ENCODE measurements at places on chromosomes 3 and 15.

DNA sequence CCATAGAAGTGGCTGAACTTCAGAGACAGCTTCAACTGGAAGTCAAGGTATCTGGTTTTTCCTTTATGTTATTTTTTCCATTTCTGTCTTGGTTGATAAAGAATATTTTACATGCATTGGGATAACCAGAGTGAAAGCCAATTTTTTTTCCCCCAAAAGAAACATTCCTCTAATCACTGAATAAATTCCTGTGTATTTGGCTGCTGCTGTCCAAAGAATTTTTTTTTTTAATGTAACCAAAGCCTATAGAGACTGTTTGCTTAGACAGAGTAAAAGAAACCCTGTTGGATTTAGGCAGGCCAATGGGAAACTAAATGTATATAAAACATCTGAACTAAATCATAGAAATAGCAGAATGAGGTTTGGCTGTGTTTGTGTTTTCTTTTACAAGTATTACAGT, 75.2 kb downstream of the CGNL1 start:
- DNase-seq = no peak

GRCh38 chr3:132867956-132868355, 145.7 kb upstream of the NPHP3 start:
- DNase-seq = no peak

GRCh38 chr3:105674437-105675065, 194.3 kb downstream of the CBLB start:
- DNase-seq = no peak

DNA sequence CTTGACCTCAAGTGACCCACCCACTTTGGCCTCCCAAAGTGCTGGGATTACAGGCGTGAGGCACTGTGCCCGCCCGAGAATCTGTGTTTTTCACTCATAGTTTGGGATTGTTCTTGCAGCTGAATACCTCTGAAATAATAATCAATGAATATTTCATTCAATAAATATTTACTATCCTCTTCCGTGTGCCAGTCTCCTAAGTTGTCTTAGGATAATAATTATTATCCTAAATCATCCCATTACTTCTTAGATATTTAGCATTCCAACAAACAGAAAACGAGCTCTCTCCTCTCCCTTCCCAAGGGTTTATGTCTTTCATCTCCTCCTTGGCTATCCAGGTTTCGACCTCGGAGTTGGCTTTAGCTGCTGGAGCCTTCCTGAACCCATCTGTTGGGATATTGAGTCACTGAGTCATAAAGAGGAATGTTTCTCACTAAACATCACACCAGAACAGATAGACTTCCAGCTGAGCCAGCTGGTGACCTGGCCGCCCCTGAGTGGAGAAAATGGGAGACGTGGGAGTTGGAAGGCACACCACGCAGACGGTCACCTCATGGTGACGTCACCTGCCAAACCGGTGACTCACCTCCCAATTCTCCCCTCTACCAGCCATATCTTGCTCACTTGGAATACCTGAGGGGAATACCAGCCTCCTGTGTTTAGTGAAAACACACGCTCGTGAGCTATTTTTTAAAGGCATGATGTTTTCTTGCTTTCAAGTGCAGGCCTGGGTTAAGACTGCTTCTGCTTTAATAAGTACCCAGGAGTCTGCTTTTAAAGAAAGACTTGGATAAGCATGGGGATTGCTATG, 43.9 kb downstream of the BHLHE40 start:
- DNase-seq = peak; percentile 90

DNA sequence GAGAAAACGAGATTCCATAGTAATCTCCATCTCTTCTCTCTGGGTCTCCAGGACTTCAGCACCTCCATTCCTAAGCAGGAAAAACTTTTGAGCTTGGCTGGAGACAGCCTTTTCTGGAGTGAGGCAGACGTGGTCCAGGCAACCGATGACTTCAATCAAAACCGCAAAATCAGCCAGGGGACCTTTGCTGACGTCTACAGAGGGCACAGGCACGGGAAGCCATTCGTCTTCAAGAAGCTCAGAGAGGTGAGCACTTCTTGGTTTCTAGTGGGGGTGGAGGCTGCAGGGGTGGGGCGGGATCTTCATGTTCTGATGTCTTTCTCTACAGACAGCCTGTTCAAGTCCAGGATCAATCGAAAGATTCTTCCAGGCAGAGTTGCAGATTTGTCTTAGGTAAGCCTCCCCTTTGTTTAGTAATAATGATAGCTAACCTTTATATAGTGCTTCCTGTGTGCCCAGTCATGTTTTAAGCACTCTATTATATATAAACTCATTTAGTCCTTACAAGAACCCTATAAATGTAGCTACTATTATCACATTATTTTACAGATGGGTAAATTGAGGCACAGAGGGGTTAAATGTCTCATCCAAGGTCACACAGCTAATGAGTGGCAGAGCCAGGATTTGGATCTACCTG, 35.0 kb upstream of the TATDN2 start:
- no peak for DNase-seq

DNA sequence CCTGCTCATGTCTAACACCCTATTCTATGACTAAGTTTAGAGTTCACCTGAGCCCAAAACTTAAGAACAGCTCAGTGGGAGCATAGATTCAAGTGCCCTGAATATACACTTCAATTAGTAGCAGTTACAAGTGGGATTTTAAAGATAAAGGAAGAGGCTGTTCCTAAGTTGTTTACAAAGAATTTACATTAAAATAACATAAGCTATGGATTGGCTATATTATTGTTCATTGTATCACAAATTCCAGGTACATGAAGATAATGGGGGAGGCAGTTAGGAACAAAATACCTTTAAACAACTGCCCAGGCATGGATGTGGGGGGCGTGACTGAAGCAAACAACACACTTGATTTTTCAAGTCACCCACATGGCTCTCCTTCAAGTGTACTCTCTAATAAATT, 52.7 kb downstream of the ROPN1B start:
- no peak for DNase-seq

GRCh38 chr3:148631124-148631903, 66.4 kb upstream of the AGTR1 start:
- DNase-seq = no peak

- DNase-seq = no peak
Measured at GRCh38 chr3:41940393-41940792, 21.5 kb downstream of the ULK4 start.

DNA sequence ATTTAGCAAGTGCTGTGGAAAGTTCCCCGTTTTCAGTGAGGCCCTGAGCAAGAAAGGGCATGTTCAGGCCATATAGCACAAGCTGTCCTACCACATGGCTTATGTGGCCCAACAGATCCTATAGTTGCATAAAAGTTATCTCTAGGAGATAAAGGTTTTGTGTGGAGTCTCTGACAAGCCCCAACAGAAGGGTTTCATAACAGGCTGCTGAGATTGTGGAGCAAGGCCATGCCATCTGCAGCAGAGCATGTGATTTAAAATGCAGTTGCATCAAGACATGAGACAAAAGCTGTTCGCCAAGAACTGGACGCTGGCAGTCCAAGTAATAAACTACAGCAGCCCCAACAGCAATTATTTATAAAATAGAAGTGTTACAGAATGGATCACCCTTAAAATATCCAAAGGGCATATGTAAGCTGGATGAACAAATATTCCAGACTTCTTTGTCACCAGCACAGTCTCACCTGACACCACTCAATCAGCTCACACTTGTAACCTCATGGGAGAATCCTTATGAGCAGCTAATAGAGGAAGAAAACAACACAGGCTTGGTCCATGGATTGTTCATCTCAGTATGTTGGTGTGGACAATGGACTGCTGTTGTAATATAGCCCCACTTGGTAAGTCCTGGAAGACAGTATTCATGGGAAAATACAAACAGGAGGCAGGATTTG, 14.4 kb upstream of the CLDN1 start:
- no peak for DNase-seq

Data from T1000 (cell line).